ENCODE measurements at places on chromosomes 12 and 14.
A peak's percentile ranks its signal among the peaks of the same experiment; 100 is the strongest.

- no peak for DNase-seq
These were observed 453.0 kb upstream of the MIS18BP1 start for GRCh38 chr14:45705940-45706534.

GRCh38 chr12:75205558-75205957, 4.1 kb downstream of the KCNC2 start:
- DNase-seq, result no peak

GRCh38 chr14:106509807-106510206, 983.4 kb downstream of the TMEM121 start:
- DNase-seq, result no peak

DNA sequence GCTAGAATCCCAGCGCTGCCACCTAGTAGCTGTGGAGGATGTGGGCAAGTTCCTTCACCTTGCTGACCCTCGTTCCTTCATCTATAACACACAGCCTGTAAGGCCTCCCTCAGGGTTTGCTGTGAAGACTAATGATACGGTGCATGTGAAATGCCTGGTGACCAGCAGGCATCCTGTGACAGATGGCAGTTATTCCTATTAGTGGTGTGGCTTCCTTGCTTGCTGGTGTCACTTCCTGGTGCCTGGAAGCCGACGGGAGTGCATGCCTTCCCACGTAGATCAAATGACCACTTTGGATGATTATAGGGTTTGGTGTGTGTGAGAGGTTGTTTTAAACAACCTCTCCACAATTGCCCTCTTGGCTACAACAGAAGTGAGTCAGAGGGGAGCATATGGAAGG, 894.9 kb downstream of the VRK1 start:
- DNase-seq, result no peak

DNA sequence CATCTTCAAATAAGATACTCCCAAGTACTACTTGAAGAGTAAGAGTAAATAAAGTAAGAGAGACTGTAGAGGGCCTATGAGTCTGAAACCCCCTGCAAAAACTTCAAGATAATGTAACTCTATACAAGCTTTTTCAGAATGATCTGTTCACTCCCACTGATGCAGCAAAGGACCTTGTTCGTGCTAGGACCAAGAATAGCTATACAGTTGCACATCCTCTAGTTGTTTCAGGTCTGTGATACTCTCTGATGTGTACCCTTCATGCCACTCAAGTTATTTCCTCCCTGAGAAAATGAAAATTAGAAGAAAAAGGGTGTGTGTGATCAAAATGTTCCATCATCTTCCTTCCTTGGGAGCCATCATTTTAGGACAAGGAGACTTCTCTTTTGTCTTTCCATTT, 204.4 kb downstream of the ALX1 start:
- no peak for DNase-seq

- no peak for DNase-seq
These were observed 5.9 kb downstream of the CIPC start for GRCh38 chr14:77103951-77104350.

GRCh38 chr14:101029668-101030290, 126.3 kb upstream of the RTL1 start:
- DNase-seq, result no peak

GRCh38 chr14:62663456-62663821, 381.8 kb downstream of the KCNH5 start:
- no peak for DNase-seq

GRCh38 chr14:55450539-55450938, 10.1 kb upstream of the TBPL2 start:
- DNase-seq, result no peak

- peak; percentile 65 for DNase-seq
These were observed 10.0 kb upstream of the DDX47 start for GRCh38 chr12:12803186-12803585.

- no peak for DNase-seq
These were observed 329.0 kb downstream of the C12orf75 start for GRCh38 chr12:105659355-105660075.

DNA sequence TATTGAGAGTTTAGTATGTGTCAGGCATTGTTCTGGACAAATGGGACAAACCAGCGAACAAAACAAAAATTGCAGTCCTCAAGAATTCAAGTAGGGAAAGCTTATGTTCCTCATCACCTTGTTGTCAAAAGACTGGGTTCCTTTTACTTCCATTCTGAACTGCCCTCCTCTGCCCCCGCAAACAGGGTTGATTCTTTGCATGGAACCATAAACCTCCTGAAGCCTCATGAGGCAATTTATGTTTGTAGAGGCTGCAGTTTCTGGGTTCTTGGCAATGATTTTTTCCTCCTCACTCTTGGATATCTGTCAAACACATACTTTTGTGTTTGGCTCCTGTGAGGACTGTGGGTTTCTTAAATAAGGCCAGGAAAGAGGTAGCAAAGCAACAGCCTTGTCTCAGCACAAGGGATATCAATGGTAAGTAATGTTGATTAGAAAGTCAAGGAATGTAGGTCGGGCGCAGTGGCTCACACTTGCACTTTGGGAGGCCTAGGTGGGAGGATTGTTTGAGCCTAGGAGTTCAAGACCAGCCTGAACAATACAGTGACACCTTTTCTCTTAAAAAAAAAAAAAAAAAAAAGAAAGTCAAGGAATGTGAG, 13.9 kb downstream of the COPZ1 start:
- DNase-seq, result no peak

- no peak for DNase-seq
These were observed 200.5 kb downstream of the STXBP6 start for GRCh38 chr14:24849471-24849870.

GRCh38 chr14:46197856-46198255, 453.7 kb downstream of the RPL10L start:
- DNase-seq, result no peak

- DNase-seq, result no peak
These were observed 70.8 kb downstream of the SCN8A start for GRCh38 chr12:51661836-51662235.

- no peak for DNase-seq
These were observed 53.2 kb downstream of the TESC start for GRCh38 chr12:117046011-117046369.

DNA sequence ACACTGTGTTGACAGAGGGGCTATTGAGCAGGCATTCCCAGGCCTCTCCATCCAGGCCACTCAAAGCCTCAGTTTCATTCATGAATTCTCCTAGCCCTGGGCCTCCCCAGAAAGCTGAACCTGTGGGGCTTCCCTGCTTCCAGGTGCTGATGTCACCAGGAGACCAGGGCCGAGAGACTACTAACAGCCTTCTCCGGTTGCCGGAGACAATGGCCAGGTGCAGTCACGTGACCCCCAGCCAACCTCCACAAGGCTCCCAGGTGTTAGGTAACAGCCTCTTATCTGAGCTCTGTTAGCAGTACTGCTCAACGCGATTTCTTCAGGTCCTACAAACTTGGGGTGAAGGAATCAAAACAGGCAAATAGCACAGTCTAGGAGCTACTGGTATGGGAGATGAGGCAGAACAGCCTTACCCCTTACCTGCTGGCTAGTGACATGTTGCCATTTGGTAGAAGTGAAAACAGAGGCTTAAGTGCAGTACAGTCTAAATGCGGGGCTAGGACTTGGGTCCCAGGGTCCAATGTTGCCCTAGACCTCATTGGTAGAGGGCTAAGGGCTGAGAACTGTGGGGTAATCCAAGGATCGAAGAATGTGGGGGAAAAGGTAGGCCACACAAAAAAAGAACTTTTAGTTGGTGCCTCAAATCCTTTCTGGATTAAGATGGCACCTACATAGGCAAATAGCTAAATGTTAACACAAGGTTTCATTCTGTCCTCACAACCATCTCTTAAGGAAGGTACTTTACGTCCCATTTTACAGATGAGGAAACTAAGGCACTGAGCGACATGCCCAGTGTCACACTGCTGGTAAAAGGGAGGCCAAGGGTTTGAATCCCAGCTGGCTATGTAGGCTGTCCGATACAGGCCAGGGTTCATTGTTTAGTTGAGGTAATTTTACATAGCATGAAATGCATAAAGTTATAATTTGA, 3.8 kb downstream of the CCDC88C start:
- DNase-seq, result peak; percentile 57

GRCh38 chr12:94149119-94149780, 873 bp downstream of the PLXNC1 start:
- peak; percentile 27 for DNase-seq

DNA sequence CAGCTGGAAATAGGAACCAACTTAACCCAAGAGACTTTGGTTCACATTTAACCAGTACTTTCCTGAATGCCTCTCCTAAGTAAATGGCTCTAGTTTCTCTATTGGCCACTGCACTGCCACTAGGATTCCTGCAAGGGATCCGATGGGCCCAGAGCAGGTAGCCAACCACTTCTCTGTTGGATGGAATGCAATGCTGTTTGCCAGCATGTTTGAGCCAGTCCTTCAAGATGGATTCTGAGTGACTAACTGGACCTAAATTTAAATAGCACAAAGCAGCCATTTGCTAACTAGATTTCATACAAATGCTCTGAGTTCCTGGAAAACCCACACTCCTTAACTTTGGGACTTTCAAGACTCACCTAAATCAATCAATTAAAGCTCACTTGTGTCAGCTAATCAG, 9.5 kb upstream of the CLEC2D start:
- DNase-seq, result no peak

DNA sequence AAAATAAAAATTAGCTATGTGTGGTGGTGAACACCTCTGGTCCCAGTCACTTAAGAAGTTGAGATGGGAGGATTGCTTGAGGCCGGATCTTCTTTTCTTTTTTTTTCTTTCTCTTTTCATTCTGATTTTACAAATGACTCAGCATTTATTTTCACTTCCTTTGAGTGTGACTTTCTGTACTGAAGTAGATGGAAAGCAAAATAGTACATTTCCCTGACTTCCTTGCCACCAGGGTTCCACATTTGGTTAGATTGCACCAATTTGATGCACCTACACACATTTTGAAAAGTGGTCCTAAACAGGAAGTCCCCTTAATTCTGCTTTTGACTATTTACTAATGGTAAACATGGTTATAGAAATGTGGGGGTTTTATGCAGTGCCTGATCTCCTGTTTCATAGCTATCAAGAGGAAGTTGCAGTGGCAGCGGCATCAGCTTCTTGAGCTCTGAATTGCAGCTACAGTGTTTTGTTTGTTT, 13.0 kb upstream of the LEMD3 start:
- DNase-seq, result peak; percentile 4

All from CD4-positive, alpha-beta T cell treated with Interleukin-6 at 100 ng/mL for 8 hours (primary cell).